ENCODE measurements at places on chromosomes 13 and 19.
A peak's percentile ranks its signal among the peaks of the same experiment; 100 is the strongest.

- no peak for DNase-seq
Measured at GRCh38 chr13:24671386-24672113, 8.7 kb upstream of the ATP12A start.

DNA sequence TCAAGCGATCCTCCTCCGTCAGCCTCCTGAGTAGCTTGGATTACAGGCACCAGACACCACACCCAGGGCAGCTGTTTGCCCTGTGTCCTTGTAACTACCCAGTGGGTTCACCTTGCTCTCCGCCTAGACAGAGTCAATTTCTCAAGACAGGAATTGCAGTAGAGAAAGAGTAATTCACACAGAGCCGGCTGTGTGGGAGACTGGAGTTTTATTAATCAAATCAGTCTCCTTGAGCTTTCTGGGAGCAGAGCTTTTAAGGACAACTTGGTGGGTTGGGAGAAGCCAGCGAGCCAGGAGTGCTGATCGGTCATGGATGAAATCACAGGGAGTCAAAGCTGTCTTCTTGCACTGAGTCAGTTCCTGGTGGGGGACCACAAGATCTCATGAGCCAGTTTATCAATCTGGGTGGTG is 20.6 kb upstream of the ADGRE1 start:
- no peak for DNase-seq

DNA sequence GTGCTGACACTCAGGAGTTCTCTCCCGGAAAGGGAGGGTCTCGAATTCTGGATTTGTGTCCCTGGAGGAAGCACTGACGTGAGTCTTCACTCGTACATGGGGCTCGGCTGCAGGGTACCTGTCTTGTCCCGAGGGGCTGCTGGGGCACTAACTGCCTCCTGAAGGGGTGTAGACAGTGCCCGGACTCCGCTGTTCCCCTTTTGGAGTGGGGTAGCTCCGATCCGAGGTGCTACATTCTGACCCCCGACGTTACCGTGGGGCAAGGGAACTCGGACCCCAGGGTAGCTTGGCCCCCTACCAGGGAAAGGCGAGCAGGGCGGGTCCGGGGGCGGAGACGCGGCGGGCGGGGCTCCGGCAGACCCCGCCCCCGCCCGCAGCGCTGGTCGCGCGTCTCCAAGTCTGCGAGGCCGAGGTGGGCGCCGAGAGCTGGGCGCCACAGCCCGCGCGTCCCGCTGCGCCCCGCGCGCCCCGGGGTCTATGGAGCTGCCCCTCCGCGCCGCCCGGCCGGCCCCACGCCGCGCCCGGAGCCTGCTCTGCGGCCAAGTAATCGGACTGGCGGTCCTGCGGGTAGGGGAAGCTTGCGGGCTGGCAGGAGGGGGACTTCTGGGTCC is at the start of gene NPAS1:
TSS of gene NPAS1 (plus strand) at position 407 of the 611 bp plus-strand sequence. CDS start 1,211 bp downstream, outside the sequence.
- no peak for DNase-seq

GRCh38 chr13:33751151-33751550 is 66.8 kb upstream of the RFC3 start:
- DNase-seq: no peak

- DNase-seq: no peak
Measured at GRCh38 chr13:90768116-90768515, 579.4 kb upstream of the MIR17HG start.

GRCh38 chr19:15247107-15248014 is 15.1 kb upstream of the EPHX3 start:
- no peak for DNase-seq

GRCh38 chr13:73058432-73058735 is 421 bp upstream of the KLF5 start:
- no peak for DNase-seq

- no peak for DNase-seq
Measured at GRCh38 chr19:7997809-7998480, 7.5 kb downstream of the ELAVL1 start.

GRCh38 chr13:110472904-110473563 is 88.5 kb downstream of the RAB20 start:
- no peak for DNase-seq

- peak; percentile 71 for DNase-seq
Measured at GRCh38 chr19:10230173-10230860, 814 bp downstream of the S1PR2 start.

DNA sequence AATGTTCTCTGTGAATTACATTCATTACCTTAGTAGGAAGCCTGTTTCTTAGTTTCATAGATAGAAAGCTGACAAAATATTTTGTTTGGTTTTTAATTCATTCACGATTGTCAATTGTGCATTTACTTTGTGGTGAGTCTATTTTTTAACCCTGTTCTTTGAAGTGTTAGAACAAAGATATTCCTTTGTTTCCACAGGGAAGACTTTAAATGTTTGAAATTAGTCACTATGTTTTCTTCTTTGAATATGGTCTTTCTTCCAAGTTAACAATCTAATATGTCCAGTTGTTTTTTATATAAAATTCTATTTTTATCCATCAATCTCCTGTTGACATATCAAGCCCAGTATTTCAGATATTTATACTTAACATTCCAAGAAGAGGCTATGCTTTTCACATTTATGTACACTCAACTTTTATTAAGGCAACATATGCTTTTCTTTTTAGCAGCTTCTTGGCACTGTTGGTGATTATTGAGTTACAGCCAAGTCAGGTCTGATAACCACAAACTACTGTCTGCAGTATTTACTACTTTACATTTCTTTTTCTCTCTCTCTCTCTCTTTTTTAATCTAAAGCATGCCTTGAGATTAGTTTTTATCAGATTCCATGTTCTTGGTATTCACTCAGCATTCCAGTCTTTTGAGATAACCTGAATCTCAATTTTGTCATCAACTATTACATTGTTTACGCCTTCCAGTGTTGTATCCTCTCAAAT is 812.8 kb upstream of the SLC10A2 start:
- DNase-seq: no peak

GRCh38 chr13:104106705-104107393 is 1040.6 kb upstream of the SLC10A2 start:
- no peak for DNase-seq

DNA sequence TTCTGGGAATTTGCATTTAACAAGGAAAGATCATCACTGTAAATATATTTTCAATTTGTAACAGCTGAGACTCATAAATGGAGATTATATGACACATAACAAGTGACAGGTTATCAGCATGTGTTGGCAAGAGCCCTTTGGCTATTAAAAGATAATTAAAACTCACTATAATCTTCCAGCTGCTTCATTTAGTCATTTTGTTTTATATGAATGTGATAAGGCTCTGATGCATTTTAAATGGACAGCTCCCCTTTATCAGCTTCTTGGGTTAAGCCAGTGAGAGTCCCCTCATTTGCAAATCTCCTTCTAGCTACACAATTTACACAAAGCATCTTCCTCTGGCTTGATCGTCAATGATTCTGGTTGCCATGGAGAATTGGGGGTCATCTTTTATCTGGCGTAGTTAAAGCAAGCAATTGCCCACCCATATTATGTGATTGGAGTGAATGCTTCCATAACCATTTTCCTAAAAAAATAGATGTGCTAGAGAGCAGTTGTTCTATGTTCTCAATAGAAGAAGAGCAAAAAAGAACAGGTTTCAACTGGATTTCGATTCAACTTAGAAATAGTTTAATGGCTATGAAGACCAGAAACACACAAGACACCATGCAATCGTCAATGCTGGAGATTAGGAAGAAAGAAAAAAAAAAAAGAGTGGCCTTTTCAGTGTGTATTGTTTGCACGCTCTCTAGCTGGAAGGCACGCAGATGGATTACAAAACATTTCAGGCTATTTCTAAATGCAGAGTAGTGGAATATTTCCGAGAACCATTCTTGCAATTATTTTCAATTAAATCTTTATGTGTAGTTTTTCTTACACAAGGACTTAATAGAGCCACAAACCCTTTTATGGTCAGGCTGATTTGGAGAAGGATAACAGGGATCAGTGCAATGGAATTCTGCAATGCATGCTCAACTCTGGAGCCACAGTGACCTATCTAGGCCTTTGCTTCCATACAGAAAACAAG is 27.4 kb downstream of the STARD13 start:
- DNase-seq: no peak

DNA sequence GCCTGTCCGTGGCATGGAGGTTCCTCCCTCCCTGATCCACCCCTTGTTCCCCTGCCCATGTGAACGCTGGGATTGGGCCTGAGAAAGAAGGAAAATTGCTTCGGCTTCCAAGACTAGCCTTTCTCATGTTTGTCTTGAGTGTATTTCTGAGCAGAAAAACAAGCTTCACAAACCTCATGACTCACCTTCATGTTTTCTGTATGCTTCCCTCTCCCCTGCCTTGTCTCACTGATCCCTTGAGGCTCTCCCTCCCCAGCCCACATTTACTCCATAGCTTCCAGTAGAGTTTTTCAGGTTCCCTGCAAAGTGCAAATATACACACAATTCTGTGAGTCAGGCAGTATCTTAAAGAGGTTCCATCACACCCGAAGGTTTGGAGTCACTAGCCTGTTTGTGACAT is 572.4 kb downstream of the UQCRFS1 start:
- DNase-seq: no peak

DNA sequence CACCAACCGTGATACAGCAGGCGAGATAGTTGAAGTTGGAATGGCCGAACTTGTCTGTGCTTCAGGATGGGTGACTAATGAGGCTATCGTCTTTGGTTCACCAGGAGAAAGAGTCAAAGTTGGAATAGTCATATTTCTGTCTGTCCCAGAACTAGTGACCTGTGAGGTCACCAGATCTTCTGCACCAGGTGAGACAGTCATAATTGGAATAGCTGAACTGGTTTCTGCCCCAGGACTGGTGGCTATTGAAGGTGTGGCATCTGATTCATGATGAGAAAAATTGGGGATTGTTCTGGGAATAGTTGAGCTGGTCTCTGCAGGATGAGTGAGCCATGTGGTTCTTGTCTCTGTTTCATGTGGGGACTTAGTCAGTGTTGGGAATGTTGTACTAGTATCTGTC is 71.6 kb downstream of the MUC16 start:
- DNase-seq: no peak

DNA sequence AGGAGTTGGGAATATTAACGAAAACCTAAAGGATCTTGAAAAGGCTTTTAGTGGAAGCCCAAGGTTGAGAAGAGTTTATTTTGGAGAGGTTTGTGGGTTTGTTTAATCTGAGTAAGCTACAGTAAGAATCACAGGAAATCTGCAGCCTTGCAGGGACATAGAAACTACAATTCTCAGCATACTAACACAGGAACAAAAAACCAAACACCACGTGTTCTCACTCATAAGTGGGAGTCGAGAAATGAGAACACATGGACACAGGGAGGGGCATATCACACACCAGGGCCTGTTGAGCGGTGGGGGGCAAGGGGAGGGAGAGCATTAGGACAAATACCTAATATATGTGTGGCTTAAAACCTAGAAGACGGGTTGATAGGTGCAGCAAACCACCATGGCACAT is 8.7 kb upstream of the SIAH3 start:
- no peak for DNase-seq

DNA sequence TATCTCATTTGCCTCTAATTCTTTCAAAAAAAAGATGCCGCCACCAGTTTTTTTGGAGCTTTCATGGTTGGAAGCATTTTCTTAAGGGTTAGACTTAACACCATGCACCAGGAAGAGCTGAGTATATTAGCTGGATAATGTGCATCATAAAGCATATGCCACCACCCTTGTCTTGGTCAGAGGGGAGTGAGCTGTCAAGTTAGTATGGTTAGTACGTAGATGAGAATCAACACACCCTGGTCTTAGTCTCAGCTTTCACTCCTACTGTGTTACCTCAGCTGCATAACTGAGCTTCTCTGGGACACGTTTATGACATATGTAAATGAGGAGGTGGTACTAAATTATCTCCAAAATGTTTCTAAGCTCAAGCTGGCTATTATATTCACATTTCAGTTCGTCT is 415.6 kb downstream of the DCT start:
- DNase-seq: no peak

GRCh38 chr19:44592451-44592890 is 20.9 kb upstream of the IGSF23 start:
- no peak for DNase-seq

GRCh38 chr19:54162241-54162805 is 2.8 kb upstream of the LENG1 start:
- no peak for DNase-seq

GRCh38 chr13:83007226-83007625 is 875.0 kb downstream of the SLITRK1 start:
- DNase-seq: no peak

DNA sequence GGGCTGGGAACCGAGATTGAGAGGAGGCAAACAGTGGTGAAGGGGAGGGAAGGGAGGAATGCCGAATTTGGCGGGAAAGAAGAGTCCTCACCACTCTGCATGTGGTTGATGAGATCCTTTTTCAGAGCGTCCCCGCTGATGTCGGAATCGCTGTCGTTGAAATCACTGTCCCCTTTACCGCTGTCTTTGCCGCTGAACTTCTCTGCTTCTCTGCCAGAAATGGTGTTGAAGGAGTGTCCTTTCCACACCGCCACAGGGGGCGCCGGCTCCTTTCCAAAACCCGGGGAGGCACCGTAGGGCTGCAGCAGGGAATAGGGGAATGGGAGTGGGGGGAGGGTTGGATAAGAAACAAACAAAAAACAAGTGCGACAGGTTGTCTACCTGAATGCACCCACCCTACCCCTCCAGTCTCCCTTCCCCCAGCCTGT is 3.1 kb downstream of the PCDH8 start:
- no peak for DNase-seq

GRCh38 chr19:46404753-46405468 is 8.5 kb downstream of the CCDC8 start:
- no peak for DNase-seq

DNA sequence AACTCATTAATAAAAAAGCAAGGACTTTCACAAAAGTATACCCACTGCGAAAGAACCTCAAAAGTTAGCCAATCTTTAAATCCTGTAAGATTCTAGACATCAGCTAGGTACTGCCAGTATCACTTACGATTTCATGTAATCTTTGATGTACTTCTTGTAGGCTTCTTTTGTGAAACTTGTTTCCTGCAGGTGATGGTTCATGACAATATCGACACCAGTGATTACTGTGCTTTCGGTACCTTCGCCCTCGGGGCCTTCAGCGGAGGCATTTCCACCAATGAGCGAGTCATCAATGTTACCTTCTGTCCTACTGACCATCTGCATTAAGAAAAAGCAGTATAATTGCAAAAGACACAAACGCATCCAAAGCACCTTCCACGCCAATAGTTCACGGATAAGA is 1.1 kb downstream of the TPT1 start:
- DNase-seq: no peak

DNA sequence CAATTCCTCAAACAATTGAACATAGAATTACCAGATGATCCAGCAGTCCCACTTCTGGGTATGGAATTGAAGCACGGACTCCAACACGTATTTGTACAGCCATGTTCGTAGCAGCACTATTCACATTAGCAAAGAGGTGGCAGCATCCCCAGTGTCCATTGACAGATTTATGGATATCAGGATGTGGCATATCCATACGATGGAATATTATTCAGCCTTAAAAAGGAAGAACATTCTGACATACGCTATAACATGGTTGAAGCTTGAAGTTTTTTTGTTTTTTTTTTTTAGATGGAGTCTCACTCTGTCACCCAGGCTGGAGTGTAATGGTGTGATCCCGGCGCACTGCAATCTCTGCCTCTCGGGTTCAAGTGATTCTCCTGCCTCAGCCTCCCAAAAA is 220.6 kb downstream of the ZIC5 start:
- no peak for DNase-seq

GRCh38 chr19:55678121-55678671 is 3.2 kb downstream of the EPN1 start:
- DNase-seq: no peak
